ENCODE measurements at places on chromosomes 3 and 15.
A peak's percentile ranks its signal among the peaks of the same experiment; 100 is the strongest.

- DNase-seq = no peak
Measured at GRCh38 chr3:5376761-5377160, 189.3 kb downstream of the EDEM1 start.

GRCh38 chr3:167866331-167866730 lies 130.8 kb downstream of the SERPINI1 start:
- DNase-seq = no peak

- DNase-seq = no peak
Measured at GRCh38 chr3:186060222-186060621, 48.7 kb downstream of the ETV5 start.

GRCh38 chr3:24196526-24196925 lies 251.4 kb downstream of the NR1D2 start:
- no peak for DNase-seq

DNA sequence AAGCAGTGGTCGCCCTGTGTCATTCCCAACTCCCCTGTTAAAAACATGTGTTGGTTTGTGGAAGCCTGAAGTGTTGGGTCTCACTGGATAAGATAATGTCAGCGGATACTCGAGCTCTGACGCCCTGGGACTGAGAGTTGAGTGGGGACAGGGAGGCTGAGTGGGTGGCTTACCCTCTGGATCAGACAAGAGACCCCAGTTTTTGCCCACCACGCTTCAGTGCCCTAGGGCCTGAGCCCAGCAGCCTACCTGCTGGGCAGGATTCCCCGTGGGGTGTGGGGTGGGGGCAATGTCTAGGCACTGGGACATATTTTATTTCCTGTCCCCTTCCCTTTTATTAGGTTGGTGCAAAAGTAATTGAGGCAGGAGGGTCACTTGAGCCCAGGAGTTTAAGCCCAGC lies 75.0 kb downstream of the SMAD6 start:
- no peak for DNase-seq

- DNase-seq = no peak
Measured at GRCh38 chr15:66169023-66169422, 84.5 kb downstream of the MEGF11 start.

DNA sequence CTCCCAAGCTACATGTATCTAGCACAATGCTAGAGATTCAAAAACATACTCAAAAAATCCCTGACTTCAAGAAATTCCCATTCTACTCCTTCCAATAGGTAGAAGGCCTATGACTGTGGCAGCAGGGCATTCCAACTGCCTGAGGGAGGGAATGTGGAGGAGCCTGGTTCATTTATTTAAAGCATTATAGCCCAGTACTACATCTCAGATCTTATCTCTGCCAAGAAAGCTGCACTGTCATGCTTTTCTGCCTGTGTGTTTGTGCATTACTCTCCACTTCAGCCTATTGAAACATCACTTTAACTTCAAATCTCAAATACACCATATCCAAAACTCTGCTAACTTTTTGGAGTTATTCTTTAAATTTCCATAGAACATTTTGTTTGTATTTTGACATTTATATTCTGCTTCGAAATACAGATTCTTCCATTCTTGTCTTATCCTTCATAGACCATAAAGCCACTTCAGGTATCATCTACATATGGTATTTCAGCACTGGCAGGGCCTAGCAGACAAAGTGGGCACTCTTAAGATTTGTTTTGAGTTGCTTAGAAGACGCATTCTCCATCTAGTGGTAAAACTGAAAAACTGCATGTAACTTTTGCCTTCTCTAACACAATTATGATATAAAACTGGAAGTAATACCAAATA lies 59.1 kb upstream of the NEDD4 start:
- peak; percentile 45 for DNase-seq

DNA sequence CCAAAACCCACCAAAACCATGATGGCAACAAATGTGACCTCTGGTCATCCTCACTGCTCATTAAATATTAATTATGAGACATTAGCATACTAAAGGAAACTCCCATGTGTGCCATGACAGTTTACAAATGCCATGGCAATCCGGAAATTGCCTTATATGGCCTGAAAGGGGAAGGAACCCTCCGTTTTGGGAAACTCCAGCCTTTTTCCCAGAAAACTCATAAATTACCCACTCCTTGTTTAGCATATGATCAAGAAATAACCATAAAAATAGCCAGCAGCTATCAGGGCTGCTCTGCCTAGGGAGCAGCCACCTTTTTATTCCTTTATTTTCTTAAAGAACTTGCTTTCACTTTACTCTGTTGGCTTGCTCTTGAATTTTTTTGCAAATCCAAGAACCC lies 992.7 kb downstream of the NTRK3 start:
- no peak for DNase-seq

- DNase-seq = no peak
Measured at GRCh38 chr15:51727141-51727897, 10.1 kb downstream of the LYSMD2 start.

- peak; percentile 59 for DNase-seq
Measured at GRCh38 chr15:89067751-89068150, 20.5 kb upstream of the ABHD2 start.

DNA sequence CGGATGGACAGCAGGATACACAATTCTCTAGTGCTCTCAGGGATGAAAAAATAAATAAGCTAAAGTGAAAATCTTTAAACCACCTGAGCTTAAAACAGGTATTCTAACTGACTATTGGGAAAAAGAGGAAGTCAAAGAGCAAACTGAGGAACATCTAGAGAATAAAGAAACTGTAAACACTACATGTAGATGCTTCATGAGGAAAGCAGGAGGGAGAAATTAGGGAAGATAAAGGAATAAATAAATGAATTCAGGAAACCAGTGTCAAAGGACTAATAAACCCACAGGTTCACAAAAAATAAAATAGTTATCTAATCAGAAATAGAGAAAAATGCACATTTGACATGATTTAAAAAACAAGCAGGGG lies 525 bp upstream of the MCCC1 start:
- no peak for DNase-seq

DNA sequence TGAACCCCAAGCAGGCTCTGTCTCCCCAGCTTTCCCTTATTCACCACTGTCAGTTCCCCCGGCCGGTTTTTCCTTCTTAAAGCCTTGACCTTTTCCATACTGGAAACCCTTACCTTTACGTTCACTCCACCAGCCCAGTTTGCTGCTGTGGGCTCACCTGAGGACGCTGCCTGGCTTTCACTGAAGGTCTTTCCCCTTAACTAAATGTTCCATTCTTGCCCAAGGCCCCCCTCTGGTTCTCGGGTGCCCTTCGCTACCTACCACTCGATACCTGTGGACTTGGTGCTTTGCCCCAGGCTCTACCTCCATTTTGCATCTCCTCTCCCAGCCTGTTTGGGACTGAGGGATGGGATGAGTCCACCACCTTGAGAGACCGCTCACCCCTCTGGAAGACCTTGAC lies 851 bp downstream of the AP2M1 start:
- no peak for DNase-seq

GRCh38 chr3:158539414-158540014 lies 31.5 kb upstream of the MLF1 start:
- DNase-seq = peak; percentile 55

- DNase-seq = no peak
Measured at GRCh38 chr15:68481321-68481720, 49.4 kb upstream of the ITGA11 start.

DNA sequence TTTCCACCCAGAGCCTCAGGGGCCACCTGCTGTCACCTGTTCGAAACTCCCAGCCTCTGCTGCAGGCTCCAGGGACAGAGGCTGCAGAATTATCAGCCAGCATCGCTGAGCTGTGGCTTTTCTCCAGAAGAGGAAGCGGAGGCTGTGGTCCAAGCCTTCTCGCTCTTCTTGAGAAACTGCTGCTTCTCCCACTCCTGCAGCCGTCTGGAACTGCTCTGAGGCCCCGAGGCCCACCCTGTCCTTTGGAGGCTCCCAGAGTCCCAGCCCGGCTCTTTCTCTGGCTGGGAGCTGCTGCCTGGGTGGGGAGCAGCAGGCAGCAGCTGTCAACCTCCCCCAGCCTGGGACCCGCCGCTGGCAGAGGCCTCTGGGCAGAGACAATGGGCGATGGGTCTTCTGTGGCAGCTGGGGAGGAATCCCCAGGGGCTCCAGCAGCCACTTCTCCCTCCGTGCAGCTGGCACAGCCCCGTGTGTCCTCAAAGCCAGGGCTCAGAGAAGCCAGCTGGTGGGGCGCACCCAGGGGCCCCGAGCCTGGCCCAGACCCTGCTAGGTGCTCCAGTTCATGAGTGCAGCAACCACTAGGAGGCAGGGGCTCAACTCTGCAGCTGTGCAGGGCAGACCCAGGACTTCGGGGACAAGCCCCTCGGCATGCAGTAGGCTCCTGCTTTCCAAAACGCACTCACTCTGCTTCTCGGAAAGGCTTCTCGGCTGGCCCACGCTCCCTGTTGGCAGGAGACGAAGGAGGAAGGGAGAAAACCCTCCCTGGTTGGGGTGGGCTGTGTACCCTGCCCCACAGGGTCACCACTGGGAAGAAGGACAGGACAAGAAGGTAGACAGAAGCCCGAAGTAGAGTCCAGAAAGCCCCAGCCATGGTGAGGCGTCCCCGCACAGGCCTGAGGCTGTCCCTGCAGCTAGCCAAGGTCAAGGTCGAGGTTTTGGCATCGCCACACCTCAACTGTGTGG lies 49.9 kb upstream of the FURIN start:
- DNase-seq = no peak

All from COLO829 (cell line).